Activated T-cell treated with anti-CD3 and anti-CD28 coated beads for 4 hours (primary cell): ENCODE measurements at places on chromosomes 6 and 20.

DNA sequence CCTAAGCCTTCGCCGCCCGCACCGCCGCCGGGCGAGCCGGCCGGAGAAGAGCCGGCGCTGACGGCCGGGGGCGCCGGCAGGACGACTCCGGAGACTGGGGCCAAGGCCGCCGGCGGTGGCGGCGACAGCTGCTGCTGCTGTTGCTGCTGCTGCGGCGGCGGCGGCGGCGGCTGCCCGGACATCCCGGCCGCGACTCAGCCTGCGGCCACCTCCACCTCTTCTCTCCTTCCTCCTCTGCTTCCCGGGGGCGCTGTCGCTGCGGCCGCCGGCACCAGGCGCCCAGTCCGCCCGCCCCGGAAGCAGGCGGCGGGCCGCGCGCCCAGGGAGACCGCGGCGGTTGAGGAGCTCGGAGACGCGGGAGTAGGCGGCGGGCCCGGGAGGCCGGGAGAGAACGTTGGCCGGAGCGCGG, 307 bp downstream of the RANBP9 start:
- peak; percentile 25 for DNase-seq

GRCh38 chr20:47691625-47692024, 93.7 kb downstream of the SULF2 start:
- no peak for DNase-seq

DNA sequence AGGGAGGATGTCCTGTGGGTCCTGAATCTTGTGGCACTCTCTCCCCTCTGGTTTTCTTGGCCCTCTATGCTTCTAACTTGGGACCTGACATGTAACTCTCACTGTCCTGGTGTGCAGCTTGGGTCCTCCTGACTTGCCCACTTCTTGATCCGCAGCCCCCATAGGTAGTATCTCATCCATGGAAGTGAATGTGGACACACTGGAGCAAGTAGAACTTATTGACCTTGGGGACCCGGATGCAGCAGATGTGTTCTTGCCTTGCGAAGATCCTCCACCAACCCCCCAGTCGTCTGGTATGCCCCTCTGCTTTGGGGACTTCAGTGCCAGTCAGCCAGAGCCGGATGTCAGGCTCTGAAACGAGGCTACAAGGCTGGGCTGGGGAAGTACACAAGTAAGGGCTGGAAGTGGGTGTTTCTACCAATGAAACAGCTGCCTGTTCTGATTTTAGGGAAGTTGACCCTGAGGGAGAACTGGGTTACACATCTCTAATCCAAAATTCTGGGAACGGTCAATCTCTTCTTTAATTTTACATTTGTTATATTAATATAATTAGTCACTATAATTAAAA, 641 bp downstream of the DBNDD2 start:
- no peak for DNase-seq

GRCh38 chr6:3328796-3329195, 70.0 kb downstream of the PSMG4 start:
- DNase-seq, result no peak

- DNase-seq, result no peak
Observed at GRCh38 chr6:21523652-21524051, 69.9 kb upstream of the SOX4 start.

DNA sequence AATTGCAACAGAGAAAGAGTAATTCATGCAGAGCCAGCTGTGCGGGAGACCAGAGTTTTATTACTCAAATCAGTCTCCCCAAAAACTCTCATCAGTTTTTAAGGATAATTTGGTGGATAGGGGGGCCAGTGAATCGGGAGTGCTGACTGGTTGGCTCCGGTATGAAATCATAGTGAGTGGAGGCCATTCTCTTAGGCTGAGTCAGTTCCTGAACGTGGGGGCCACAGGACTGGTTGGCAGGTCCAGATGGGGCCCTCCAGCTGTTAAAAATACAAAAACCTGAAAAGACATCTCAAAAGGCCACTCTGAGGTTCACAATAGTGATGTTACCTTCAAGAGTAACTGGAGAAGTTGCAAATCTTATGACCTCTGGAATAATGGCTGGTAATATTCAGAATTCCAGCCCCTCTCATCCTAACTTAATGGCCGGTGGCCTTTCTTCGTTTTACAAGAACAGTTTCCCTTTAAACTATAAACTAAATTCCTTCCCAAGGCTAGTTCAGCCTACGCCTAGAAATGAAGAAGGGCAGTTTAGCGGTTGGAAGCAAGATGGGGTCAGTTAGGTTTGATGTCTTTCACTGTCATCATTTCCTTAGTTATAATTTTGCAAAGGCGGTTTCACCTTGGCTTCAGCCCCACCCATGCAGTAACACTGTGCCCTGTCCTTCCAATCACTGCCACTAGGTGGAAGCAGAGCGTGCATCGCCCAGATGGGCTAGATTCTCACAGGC, 6.8 kb upstream of the MICA start:
- DNase-seq, result peak; percentile 89

GRCh38 chr6:119950681-119951080, 601.1 kb upstream of the MAN1A1 start:
- no peak for DNase-seq

DNA sequence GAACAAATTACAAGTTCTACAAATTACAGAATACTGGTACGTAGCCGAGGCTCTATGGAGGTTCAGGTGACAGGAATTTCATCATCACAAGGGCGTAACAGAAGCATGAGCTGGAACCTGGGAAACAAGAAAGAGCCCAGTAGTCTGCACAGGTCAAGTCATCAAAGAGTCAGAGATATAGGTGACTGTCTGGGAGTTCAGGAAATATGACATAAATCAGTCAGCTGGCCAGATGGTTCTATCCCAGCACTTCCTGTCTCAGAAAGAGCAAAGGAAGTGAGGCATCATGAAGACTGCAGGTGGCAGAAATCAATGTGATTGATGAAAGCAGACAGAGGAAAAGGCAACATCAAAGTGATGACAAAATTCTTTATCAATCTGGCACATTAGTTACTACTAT, 23.3 kb downstream of the MYCT1 start:
- DNase-seq, result no peak

- no peak for DNase-seq
Observed at GRCh38 chr6:161161889-161162624, 111.8 kb downstream of the AGPAT4 start.

GRCh38 chr6:11971154-11971553, 41.0 kb upstream of the HIVEP1 start:
- DNase-seq, result no peak

DNA sequence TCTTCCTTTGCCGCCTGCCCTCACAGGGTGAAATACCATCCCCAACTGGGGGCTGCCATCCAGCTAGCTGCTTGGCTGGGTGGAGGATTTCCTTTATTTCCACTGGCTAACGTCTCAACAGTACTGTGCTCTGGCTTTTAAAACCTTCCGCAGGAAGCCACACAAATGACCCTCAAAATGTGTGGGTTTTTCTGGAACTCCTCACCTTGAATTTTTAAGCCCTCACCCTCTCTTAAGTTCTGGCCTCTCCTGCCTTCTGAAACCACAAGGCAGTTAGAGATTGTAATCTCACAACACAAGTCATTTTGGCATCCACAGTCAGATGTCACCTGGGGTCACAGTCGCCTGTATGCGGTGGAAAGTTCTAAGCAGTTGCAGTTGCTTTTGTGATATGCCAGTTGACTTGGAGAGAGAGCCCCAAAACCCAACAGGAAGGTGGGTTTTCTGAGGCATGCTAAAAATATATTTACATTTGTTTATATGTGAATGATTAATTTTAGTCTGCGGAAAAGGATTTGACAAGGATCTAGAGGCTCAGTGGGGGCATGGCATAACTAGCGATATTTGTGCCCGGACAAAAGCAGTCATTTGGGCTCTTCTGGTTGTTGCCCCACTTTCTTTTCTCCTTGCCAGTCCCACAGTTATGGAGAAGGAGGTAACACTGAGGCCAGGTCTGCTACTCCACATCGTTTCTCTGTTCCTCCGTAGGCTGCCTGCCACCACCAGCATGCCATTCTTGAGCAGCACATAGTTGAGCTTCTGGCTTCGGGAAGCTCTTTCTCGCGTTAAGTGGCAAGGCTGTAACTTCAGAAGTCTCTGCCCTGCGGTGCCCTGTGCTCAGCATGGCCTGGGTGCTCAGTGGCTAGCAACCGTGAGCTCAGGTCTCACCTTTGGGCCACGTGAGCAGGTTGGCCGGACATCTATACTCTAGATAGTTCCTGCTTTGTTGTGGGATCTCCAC, 335.3 kb downstream of the CD83 start:
- peak; percentile 19 for DNase-seq

- DNase-seq, result no peak
Observed at GRCh38 chr20:17380801-17381200, 150.4 kb downstream of the BFSP1 start.

DNA sequence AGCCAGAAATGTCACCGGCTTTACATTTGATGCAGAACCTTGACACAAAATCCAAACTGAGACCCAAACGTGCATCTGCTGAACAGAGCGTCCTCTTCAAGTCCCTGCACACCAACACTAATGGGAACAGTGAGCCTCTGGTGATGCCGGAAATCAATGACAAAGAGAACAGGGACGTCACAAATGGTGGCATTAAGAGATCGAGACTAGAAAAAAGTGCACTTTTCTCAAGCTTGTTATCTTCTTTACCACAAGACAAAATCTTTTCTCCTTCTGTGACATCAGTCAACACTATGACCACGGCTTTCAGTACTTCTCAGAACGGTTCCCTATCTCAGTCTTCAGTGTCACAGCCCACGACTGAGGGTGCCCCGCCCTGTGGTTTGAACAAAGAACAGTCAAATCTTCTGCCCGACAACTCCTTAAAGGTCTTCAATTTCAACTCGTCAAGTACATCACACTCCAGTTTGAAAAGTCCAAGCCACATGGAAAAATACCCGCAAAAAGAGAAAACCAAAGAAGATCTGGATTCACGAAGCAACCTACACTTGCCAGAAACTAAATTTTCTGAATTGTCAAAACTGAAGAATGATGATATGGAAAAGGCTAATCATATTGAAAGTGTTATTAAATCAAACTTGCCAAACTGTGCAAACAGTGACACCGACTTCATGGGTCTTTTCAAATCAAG, 108.4 kb downstream of the RTN4IP1 start:
- peak; percentile 61 for DNase-seq

- no peak for DNase-seq
Observed at GRCh38 chr20:6766433-6766832, 1.1 kb upstream of the BMP2 start.

GRCh38 chr20:25064561-25065071, 6.7 kb upstream of the ACSS1 start:
- no peak for DNase-seq

DNA sequence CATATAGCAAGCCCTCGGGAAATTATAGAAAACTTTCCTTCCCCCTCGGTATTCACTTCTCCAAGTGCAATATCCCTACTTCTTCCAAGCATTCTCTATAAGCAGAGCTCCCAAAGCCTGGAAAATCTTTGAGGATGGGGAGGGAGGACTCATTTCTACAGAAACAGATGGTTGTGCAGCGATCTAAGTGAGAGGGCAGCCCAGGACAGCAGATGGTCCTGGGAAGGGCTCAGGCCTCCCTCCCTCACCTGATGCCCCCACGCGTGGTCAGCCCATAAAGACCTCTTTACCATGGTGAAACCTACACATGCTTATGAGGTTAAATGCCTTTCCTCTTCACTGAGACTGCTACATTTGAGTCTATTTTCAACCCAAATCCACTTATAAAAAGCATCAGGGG, 319.6 kb upstream of the QKI start:
- no peak for DNase-seq

DNA sequence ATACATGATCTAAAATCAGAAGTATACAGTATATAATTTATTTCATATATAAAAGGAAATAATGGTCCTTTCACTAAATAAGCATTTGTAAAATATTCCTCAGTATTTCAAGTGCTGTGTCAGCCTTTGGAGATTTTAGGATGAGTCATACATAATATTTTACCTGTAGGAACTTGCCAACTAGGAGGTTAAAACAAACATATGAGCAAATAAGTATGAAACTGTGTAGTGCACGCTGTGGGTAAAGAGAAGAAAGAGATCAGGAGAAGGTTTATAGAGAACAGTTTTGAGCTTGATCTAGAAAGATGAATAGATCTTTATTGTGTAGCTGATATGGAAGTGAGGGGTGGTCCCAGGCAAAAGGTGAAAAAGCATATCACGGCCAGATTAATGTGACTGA, 169.9 kb upstream of the RNF217 start:
- no peak for DNase-seq

DNA sequence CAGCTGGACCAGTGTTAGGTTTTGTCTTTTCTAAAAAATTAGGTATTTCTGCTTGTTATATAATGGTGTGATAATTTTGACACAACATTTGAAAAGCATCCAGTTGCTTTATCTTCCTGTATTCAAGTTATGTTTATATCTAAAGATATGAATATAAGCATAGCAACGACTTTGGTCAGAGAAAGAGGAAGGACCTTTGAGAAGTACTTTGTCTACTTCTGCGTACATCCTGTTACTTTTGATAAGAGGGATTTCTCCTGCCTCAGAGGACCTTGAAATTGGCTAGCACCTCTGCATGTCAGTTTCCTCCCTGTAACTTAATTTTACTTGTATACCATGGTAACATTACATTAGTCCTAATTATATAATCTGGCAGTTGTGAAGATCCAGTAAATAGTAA, 24.8 kb downstream of the PHF20 start:
- no peak for DNase-seq

GRCh38 chr6:157615420-157615769, 207.7 kb upstream of the SNX9 start:
- DNase-seq, result no peak

GRCh38 chr6:126210398-126211075, 129.4 kb upstream of the CENPW start:
- no peak for DNase-seq

DNA sequence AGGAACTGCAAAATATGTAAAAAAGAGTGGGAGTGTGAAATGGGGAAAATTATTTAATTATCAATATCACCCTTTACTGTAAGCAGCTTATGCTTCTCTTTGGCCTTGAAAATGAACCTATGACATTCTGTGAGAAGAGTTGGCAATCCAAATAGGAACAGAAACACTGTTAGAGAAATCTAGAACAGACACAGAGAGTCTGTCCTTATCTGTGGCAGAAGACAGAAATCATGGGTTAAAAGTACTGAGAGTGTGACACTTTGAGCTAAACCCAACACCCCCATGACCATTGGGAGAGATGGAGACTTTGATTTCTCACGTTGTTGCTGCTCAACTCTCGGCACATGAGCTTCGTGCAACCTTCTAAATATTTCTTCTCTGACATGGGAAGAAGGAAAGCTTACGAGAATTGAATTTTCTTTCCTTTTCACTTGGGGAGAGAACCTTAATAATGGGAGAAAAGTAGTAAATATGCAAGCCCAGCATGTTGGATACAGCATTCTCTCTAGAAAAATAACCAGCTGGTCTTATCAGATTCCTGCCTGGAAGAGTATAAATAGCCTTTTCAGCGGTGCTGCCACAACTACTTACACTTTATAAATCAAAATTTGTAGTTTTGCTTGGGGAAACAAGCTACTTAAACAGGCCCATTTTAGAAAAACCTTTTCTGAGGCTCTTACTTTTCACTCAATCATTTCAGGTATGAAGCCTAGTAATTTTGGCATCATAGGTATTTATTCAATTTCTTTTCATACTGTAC, 49.4 kb upstream of the NOX3 start:
- DNase-seq, result no peak

- DNase-seq, result no peak
Observed at GRCh38 chr20:9070304-9070703, 1.4 kb downstream of the PLCB4 start.
